ENCODE measurements at places on chromosomes 7 and 10.

GRCh38 chr7:79912213-79912633 lies 222.4 kb upstream of the GNAI1 start:
- no peak for DNase-seq

- no peak for DNase-seq
Measured at GRCh38 chr7:37957221-37957970, 37.0 kb downstream of the EPDR1 start.

DNA sequence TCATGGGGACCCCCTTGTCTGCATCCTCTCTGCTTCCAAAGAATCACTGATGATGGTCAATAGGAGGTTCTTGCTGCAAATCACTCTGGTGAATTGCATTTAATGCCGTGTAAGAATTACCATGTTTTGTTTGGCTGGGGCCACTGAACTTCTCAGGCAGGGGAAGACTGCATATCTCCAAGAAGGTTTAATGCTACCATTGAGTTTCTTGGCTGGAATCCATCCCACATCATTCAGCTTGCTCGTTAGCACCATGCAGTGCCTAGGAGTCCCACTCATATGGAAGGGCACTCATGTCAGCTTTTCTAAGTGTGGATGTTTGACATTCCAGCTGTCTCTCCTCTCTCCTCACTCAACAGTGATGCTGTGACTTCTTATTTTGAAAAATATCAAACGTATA lies 50.2 kb upstream of the BAMBI start:
- DNase-seq = no peak

DNA sequence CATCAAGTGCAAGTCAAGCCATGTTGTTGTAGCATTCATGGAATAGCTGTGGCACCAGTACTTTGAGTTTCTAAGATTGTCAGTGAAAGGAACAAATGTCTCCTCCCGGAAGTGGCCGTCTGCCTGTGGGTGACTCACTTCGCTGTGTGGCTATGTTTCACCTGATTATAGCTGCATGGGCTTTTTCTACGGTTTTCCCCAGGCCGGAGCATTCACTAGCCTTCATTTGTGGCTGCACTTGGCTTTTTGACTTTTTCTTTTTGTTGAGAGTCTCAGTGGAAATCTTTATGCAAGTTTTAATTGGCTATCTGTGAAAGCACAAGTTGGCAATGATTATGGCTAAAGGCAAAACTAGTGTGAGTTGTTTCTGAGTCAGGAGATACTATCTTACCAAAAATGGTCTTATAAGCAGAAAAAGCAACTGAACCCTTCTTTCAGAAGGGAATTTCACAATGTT lies 35.0 kb downstream of the SRI start:
- peak; percentile 24 for DNase-seq

DNA sequence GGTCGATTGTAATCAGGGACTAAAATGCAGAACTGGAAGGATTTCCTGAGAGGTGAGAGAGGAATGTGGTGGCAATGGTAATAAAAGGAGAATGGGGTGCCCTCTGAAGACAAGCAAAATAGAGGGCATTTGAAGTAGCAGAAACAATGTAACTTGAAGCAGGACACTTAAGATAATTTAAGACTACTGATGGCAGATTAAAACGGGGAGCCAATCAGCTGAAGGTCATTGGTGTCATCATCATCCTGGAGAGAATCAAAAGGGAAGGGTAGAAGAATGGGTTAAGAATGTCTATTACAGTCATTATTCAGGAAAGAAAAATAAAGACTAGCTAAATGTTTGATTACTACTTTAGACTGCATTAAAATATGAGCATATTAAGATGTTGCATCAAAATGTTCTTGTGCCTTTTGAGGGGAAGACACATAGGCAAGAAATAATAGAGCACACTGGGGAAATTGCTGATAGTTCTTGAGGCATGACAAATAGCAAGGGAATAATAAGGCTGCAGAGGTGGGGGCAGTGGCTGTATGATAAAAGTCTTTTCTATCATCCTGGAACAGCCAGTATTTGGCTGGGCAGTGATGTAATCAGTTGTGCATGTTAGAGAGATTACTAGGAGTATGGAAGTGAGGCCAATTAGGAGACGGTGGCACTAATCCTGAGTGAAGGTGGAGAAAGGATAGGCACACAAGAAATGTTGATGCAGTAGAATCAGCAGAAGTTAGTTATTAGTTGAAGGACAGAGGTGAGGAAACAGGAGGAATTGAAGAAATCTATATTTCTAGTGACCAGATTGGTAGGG lies 60.2 kb downstream of the CCDC71L start:
- no peak for DNase-seq

DNA sequence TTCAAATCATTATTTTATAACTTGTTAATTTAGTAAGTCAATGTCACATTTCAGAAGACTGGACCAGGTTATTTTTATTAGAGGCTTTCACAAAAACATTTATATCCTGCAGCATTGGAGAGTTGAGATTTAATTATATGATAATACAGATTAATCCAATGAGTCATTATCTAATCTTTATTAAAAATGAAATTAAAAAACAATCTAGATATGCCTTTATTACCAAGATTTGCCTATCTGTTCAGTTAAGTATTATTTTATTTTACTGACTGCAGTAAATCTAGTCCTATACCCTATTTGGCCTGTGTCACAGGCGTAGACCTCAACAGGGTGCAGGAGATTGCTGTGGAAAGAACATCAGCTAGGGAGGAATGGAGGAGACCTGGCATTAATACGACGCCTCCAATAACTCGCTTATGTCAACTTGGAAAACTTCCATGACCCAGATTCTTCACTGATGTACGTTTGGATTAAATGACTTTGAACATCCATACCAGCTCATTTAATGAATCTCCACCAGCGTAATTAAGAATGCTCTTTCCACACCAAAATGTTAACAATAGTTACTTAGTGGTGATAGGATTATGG lies 18.2 kb downstream of the PAXIP1 start:
- no peak for DNase-seq
